NCI-H1694 treated with DMSO at 0.1 percent for 48 hours (cell line): ENCODE measurements at places on chromosomes 5 and 9.
A peak's percentile ranks its signal among the peaks of the same experiment; 100 is the strongest.

DNA sequence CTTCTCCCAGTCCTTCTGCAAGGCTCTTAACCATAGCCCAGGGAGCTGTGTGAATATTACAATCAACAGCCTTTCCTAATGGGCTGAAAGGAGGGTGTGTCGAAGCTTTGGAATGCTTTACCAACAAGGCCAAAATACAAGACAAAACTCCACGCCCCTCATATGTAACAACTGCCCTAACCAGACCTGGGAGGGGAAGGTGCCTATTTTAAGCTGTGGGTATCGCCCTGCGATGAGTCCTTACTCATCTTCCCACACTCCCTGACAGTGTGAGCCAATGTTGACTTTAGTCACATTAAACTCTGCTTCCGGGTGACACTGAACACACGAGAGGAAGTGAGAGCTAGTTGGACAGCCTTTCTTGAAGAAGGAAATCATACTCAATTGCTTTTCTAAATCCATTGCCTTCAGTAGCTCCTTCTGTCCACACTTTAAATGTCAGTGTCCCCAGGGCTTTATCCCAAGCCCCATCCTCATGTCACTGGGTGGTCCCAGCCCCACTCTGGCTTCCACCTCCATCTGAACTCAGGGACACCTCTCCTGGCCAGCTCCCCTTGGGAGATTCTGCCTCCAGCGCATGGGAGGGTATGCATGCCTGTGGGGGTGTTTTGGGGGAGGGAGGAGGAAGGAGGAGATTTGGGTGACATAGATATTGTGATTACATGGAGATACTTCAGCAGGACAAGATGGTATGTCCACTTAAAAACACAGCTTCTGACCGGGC lies 6.5 kb upstream of the TBC1D9B start:
- DNase-seq: no peak

DNA sequence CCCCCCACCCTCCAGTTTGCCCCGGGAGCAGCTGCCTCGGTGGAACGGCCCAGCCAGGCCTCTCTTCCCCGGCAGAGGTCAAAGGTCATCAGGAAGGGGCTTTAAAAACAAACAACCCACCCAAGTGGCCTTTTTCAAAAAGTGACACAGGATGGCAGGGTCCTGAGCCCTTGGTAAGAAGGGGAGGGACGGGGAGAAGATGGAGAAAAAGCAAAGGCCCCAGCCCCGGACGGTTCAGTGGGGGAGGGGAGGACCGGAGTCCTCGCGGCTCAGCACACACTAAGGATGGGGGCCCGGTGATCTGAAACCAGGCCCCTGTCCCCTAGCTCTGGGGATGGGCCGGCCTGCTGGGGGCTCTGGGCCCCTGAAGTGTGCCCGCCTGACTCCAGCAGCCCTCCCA lies 1.1 kb downstream of the PRRX2 start:
- no peak for DNase-seq

DNA sequence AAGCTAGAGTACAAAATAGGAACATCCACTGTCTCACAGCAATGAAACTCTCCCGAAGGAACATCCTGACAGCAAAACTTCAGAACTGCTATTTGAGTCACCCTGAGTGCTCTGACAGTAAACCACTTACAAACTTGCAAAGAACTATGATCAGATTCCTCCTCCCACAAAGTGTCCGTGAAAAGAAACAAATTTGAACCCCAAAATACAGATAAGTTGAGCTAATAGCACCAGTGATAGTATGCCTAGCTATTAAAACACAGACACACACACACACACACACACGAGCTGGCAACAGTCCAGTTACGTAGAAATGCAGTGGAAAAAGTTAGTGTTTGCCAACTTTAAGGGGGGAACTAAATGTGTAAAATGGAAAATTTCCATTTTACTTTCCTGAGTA lies 3.1 kb upstream of the GLIS3 start:
- DNase-seq: no peak

GRCh38 chr5:136740228-136740627 lies 374.9 kb upstream of the TRPC7 start:
- no peak for DNase-seq

DNA sequence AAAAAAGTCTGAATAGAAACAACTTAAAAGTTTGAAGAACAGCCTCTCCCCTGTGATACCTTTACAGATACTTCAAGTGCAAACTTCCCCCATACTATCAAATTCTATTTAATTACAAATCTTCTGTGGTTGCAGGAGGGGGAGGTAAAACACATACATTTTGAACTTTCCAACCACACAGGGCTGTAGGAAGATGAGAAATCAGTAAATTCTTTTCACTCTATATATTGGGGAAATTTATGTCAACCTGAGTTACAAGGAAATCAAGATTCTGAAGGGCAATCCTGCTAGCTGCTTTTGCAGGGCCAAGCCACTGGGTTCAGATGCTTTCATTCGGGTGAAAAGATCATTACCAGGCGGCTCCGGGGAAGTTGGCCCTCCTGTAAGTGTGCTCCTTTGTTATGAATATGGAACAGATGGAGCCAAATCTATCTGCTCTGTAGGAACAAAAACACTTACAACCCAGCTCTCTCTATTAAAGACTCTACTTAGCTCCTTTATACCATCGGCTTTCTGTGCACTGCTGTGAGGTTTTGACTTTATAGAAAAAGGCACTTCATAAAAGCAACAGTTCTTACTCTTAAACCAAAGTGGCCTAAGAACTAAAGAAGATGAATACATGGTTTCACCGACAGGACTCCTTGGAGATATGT lies 269.1 kb downstream of the EFNA5 start:
- DNase-seq: peak; percentile 65

- peak; percentile 43 for DNase-seq
These were observed 56.8 kb upstream of the SMIM32 start for GRCh38 chr5:136249678-136250266.

GRCh38 chr5:35853631-35854030 lies 3.1 kb upstream of the IL7R start:
- DNase-seq: no peak

- DNase-seq: no peak
These were observed 412.3 kb downstream of the MAT2B start for GRCh38 chr5:163917747-163918146.

DNA sequence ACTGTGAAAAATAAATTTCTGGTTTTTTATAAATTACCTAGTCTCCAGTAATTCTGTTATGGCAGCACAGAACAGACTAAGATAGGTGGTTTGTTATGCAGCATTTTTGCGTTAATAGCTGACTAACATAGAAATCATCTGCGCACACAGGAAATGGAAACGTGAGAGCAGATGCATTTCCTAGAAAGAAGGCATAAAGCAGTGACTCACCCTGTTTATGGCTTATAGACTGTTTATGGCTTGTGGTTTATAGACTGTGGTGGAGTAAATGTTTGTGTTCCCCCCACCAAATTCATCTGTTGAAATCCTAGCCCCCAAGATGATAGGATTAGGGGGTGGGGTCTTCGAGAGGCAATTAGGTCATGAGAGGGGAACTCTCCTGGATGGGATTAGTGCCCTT lies 18.3 kb upstream of the OSMR start:
- DNase-seq: no peak

GRCh38 chr5:108581026-108581425 lies 166.7 kb upstream of the FER start:
- DNase-seq: no peak

- no peak for DNase-seq
These were observed 78.7 kb upstream of the UNC5A start for GRCh38 chr5:176731506-176732160.

- DNase-seq: no peak
These were observed 9.1 kb downstream of the MEGF10 start for GRCh38 chr5:127299678-127300077.

DNA sequence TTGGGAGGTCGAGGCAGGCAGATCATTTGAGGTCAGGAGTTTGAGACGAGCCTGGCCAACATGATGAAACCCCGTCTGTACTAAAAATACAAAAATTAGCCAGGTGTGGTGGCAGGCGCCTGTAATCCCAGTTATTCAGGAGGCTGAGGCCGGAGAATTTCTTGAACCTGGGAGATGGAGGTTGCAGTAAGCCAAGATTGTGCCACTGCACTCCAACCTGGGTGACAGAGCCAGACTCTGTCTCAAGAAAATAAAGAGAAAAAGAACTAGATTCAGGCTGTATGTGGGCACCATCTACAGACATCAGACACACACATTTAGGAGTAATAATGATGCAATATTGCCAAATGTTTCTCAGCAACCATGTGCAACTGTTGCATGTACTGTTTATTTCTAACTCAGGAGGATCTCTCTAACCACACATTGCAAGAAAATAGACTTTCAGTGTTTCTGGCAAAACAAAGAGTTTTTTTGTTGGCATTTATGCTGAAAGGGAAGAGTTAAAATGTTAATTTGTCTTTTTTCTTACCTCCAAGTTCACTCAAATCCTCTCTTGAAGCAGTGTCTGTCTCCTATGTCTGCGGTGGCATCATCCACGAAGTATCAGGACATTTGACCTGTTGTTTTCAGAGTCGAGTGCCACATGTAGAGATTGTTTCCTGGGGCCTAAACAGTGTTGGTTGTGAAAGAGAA lies 5.1 kb upstream of the ORM1 start:
- DNase-seq: no peak

DNA sequence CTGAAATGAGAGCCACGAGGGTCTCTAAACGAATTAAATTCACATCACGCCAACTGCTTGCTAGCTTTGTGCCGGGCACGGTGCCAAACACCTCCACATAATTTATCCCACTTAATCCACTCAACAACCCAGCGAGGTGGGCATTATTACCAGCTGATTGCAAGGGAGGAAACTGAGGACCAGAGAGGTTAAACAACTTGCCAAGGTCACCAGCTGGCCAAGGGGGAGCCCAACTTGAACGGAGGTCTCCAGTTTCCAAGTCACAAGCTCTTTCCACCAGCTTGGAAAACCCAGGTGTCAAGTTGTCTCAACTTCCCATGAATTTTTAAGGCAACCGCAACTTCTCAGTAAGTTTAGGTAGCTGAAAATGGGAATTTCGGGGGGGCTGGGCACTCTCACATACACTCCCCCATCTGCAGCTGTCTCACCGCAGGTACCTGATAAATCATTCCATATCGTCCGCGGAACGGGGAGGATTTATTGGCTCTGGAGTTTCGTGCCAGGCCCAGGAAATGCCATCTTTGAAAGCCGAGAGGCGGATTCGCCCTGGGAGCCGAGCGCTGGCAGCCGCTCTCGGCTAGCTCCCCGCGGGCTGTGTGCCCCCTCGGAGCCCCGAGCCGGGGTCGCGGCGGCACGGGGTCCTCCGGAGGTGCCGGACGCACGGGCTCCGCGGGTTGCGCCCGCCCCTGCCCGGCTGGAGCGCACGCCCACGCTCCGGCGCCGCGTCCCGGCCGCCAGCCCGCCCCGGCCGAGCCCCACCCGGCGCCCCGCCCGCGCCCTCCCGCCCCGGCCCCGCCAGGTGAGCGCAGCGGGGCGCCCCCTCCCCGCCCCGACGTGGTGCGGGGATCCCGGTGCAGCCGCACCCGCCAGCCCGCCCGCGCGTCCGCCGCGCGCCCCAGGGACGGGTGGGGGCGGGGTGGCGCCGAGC lies 617 bp downstream of the PTPN3 start:
- peak; percentile 12 for DNase-seq

GRCh38 chr5:56405116-56405908 lies 172.2 kb upstream of the ANKRD55 start:
- no peak for DNase-seq

GRCh38 chr5:146047396-146047795 lies 58.0 kb downstream of the PLAC8L1 start:
- no peak for DNase-seq

DNA sequence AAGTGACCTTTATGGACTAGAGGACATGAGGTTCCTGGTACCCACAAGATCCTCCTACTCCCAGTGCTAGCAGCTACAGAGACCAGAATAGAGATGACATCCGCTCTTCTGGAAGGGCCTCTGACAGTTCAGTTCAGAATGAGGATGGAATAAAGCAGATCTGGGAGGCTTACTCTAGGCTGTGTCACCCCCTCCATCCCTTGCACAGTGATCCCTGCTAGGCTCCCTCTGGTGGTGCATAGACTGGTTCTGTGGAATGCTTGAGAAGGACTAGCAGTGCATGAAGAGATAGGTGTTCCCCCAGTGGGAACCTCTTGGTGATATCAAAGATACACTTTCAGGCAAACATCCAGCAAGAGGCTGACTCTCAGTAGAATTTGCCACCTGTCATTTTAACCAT lies 83.0 kb downstream of the NPR3 start:
- DNase-seq: no peak

GRCh38 chr9:89480825-89481537 lies 16.9 kb downstream of the SEMA4D start:
- no peak for DNase-seq

DNA sequence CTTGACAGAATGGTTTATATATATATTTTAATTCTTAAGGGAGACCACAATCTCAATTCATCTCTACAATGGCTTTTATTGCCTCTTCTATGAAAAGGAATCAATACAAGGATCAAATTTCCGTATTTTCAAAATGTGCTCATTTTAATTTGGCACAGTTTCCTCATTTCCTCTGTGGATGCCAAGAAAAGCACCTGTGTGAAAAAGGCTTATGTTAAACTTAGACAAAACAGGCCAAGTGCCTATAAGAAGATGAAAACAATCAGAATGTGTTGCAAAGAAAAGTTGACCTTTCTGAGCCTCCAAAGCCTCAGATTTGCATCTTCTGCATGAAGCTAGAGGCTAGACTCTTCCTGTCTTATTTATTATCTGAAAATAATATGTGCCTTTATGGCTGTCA lies 173.7 kb upstream of the SLC12A2 start:
- no peak for DNase-seq

- no peak for DNase-seq
These were observed 6.1 kb downstream of the RPS14 start for GRCh38 chr5:150443242-150444075.

DNA sequence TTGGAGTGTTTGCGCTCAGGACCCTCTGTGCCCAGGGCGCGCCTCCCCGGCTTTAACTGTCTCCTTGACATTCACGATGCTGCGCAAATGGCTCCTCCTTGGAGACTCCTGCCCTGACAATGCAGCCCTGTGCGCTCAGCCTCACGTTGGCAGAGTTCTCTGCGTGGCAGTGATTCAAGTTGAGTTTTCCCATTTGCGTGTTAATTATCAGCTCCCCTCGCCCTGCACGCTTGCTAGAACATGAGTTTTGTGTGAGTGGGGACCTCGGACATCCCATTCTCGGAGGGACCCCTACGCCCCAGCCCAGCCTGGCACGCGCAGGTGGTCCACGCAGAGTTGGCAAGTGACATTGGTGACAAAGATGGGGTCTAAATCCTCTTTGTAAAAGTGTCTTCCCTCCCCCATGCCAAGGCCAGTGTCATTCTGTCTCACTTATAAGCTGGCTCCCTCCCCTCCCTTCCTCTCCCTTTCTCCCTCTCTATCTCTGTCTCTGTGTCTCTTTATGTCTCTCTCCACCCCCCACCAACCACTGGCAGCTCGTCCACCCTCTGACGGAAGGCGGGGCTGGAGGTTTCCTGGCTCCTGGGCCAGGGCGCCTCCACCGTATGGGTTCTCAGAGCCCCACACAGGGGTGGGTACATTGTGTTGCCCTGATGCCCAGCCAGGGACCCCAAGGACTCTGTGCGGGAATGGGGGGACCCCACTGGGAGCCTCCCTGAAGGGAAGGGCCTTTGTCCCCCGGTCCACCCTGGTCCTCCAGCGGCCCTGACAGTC lies 169.3 kb downstream of the OLFM1 start:
- no peak for DNase-seq

DNA sequence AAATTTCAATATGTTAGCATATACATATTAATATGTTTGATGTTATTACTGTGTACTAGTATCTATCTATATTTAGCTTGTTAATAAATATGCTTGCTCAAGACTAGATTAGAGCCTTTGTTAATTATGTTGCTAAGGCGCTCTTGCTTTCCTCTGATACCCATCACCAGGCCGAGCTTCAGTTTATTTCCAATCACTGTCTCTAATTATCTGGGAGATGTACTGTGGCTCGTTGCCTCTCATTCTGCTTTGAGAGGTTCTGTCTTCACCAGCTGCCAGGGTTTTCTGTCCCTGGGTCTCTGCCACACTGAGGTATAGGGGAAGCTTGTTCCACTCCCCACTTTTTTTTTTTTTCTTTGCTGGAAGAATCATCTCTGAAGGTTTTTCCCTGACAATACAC lies 21.0 kb upstream of the TAF11L2 start:
- DNase-seq: peak; percentile 4
